ENCODE measurements at places on chromosomes 4 and X.

DNA sequence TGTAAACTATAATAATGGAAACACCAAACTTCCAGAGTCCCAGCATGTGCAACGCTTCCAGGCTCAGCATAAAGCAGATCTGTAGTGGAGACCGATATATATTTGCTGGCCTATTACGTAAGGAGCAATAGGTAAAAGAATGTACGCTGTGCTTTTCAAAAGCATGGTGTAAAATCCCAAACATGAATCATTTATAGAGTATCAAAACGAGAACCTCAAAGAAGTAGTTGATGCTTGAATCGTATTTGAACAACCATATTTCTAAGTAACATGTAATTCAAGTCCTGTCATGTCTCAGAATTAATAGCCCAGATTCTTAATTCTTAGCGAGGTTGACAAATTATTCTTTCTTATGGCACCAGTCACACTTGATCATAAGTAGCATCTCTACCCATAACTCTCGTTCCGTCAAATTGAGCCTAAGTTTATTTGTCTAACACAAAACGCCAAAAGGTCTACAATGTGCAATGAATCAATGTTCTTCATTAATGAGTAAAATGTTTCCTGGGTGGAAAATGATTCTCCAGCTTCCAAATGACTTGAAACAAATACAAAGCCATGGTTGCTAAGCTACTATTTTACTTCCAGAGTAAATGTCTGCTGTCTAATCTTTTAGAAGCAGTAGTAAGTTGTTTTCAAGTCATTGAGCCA, 811.5 kb upstream of the FRG1 start:
- DNase-seq = no peak

DNA sequence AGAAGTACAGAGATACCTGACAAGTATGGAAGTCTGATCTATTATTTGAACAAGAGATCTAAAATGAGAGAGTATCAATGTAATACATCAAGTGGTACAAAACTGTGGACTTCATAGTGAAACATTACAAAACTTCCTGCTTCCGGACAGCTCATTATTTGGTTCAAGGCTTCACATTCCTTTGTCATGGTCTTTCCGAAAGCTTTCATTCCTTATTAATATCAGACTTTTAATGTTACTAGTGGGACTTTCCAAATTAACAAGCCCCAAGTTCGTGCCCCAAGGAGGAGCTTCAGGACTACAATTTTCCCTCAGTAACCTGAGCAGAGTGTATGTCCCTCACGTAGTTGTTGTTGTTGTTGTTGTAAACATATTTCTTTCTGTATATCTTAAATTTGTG, 1.2 kb downstream of the CHIC2 start:
- DNase-seq = no peak

DNA sequence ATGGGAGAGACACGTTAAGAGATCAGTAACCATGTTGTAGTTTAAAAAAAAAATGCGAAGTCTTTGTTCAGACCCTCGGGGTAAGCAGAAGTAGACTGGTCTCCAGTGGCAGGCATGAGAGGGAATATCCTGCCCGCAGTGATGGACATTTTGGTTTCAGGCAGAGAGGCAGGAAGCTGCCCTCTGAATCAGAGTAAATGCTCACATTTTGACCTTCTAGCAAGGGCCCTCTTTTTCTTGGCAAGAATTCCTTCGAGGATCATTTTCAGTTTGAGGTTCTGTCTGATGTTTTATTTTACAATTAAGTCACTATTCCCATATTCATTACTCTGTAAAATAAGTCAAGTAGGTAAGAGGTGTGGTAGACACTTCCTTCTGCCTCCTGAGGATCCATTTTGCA, 28.4 kb downstream of the SORBS2 start:
- DNase-seq = no peak

DNA sequence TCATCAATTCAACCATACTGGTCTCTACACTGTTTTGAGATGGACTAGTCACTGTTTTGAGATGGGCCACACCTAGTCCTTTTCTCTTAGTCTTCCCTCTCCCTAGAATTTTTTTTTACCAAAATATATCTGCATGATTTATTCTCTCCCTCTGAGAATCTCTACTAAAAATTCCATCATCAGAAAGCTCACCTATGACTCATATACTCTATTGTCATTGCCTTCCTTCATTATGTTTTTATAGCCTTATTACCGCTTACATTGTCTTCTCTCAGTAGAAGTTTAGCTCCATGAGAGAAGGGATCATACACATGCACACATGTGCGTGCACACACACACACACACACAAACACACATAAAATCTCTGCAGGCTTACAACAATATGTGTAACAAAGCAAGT, 303.6 kb downstream of the PCDH10 start:
- DNase-seq = no peak

DNA sequence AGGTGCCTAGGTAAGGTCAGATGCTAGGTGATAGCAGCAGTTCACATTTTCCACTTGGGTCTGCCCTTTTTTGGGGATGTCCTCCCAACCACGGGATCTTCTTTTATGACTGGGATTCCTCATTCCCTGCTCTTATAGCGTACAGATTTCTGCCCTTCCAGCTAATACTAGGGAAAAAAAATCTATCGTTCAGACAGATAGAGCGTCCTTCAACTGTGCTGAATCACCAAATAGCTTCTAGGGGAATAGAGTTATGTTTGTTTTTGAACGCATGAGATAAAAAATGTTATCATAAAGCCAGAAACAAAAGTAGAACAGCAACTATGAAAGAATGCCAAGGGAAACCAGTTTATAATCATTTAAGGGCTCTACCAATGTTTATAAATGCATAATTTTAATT, 13.0 kb downstream of the RAP2C start:
- no peak for DNase-seq

GRCh38 chrX:15435836-15436619, 51.8 kb upstream of the VEGFD start:
- DNase-seq = no peak

DNA sequence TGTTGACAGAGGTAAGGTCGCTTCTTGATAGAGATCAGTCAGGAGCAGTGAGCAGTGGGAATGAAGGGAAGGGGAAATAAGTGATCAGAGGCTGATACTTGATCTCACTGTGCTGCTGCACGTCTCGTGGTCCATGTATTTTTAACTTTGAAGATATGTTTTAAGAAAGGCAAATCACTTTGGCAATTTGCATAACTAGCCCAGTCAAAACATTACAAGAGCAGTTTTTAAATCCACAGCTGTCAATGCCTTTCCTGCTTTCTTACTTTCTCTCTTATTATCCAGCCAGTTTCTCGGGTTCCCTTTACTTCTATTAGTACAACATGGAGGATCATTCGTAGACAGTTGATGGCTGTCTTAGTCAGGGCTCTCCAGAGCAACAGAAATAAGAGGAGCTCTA, 472.8 kb downstream of the TMA16 start:
- DNase-seq = no peak

DNA sequence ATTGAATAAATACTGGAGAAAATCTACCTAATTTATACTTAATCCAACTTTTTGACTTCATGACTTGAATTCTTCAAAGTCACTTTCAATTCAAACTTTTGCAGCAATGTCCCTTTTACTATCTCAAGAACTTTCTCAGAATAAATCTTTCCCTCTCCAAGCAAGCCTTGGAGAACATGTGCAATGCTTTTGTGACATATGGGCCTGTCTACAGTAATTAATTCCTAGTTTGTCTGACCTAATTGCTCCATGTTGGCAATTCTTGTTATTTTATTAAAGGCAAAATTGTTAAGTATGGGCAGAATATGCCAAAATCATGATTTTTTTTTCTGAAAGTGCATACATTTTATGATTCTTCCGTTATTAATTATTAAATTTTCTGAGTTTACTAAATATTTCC, 1115.3 kb downstream of the PDHA2 start:
- DNase-seq = no peak

GRCh38 chr4:14924076-14924811, 78.0 kb upstream of the CPEB2 start:
- DNase-seq = no peak

DNA sequence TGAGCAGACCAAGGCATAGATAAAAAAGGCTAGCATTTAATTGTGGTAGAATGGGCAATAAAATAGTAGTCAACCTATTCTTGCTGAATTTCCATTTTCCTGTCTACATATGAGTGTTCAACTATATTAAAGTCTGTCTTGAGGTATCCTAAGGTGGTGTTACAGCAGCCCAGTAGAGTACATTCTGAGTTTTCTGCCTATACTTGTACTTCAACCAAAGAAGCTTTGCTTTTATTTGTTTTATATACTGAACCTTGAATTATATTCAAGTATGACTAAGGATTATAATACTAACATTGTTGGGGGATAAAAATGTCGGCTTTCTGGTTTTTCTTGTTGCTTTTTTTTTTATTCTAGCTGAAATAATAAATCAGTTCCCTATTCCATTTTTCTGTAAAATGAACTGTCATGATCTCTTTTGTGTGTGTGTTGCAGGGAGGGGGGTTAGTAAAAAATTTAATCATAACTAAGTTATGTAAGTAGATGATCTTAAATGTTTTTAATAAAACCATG, 106.7 kb downstream of the PDLIM5 start:
- DNase-seq = no peak

DNA sequence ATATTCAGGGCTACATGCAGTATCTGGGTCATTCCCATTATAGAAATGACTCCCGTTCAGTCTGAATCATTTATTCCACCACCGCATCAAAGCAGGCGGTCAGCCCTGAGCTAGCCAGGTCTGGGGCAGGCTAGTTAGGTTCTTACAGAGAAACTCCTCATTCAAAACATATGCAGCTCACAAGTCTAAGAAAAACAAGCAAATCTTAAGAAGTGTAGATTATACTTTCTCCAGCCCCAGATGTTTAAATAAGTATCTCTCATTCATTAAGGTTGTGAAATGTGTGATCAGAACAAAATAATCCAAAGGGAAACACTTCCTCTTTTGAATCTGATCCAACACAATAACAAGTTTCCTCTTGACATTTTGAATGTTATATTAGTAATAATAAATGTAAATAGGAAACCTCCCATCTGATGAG, 441.9 kb downstream of the INPP4B start:
- no peak for DNase-seq

DNA sequence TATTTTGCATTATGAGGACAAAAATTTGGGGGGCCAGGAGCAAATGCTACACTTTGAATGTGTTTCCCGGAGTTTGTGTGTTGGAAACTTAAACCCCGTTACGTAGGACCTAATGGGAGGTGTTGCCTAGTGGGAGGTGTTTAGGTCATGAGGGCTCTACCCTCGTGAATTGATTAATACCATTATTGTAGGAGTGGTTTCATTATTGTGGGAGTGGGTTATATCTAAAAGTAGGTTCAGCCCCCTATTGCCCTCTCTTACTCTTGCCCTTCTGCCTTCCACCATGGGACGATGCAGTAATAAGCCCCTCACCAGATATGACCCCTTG, 15.5 kb downstream of the UBA6 start:
- DNase-seq = no peak

- no peak for DNase-seq
Observed at GRCh38 chr4:60019180-60019579, 1180.9 kb upstream of the ADGRL3 start.

- DNase-seq = no peak
Observed at GRCh38 chrX:47217121-47217851, 1.2 kb upstream of the CDK16 start.

- no peak for DNase-seq
Observed at GRCh38 chr4:111037591-111038360, 414.9 kb upstream of the PITX2 start.

DNA sequence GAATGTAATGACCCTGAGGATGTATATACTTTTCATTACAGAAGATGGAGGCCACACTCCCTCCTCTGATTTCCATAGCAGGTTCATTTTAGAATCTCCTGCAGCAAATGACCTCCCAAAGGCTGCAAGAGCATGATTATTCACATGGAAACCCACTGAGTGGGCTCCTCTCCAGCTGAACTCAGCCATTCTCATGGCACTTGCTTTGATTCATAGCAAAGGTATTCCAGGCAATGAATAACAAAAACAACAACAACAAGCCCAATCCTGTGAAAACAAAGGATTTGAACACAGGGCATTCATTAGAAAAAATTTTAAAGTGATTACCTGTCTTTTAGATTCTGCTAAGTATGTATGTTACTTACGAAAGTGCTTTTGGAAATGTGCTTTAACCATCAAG, 894.0 kb upstream of the FRG1 start:
- no peak for DNase-seq

DNA sequence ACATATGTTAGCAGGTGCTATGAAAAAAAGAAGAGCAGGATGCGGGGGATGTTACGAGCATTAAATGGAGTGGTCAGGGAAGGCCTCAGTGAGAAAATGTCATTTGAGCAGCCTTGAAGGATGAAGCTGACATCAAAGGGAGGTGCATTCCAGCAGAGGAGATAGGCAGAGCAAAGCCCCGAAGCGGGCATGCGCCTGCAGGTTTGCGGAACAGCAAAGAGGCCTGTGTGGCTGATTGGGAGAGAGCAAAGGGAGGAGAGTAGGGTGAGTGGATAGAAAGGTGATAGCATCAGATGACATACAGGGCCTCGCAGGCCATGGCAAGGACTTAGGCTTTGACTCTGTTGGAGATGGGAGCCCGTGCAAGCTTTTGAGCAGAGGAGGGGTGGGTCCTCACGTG, 95.4 kb upstream of the GPR50 start:
- DNase-seq = no peak

DNA sequence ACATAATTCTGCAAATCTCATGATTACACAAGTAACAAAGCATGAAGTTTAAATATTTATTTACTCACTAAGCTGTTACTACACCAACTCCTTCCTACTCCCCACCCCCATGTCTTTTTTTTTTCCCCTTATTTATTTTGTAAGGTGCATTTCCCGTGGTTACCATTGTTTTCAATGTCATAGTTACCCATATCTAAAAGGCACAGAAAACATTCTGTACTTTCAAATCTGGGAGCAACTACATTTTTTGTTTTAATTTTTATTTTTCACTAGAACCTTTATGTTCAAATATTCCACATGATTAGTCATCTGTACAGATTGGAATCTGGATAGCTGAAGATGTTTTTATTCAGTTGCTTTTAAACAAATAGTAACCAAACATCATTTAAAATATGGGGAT, 62.8 kb downstream of the PPP3CA start:
- no peak for DNase-seq

DNA sequence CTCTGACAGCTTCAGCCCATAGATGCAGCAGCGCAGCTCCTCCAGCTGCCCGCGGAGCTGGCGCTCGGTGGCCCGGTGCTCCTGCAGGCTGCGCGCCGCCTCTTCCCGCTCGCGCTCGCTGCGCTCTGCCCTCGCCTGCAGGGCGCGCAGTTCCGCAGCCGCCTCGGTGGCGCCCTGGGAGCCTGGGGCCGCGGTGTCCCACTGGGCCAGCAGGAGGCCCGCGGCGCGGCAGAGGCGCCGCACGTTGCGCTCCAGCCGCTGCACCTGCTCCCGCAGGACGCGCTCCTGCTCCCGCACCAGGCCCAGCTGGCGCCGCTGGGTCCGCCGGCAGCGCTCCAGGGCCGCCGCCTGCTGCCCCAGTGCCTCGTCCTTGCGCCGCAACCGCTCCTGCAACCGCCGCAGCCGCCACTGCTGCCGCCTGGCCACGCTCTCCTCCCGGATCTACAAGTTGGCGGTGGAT, 10.1 kb downstream of the C4orf50 start:
- no peak for DNase-seq

DNA sequence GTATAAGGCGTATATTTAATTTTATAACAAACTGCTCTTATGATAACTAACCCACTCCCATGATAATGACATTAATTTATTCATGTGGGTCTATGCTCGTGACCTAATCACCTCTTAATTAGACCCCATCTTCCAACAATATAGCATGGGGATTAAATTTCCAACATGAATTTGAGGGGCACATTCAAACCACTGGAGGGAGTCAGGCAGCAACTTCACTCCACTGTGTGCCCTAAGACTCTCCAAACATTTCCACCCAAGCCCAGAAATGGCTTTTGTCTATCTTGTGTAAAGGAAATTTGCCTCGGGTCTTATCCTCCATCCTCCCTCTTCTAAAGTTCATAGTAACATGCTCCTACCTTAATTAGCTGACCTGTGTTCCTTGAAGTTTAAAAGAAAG, 616.1 kb upstream of the CPEB2 start:
- no peak for DNase-seq
